Activated CD8-positive, alpha-beta memory T cell treated with anti-CD3 and anti-CD28 coated beads for 1 hour (primary cell): ENCODE measurements at places on chromosomes 4 and X.
A peak's percentile ranks its signal among the peaks of the same experiment; 100 is the strongest.

DNA sequence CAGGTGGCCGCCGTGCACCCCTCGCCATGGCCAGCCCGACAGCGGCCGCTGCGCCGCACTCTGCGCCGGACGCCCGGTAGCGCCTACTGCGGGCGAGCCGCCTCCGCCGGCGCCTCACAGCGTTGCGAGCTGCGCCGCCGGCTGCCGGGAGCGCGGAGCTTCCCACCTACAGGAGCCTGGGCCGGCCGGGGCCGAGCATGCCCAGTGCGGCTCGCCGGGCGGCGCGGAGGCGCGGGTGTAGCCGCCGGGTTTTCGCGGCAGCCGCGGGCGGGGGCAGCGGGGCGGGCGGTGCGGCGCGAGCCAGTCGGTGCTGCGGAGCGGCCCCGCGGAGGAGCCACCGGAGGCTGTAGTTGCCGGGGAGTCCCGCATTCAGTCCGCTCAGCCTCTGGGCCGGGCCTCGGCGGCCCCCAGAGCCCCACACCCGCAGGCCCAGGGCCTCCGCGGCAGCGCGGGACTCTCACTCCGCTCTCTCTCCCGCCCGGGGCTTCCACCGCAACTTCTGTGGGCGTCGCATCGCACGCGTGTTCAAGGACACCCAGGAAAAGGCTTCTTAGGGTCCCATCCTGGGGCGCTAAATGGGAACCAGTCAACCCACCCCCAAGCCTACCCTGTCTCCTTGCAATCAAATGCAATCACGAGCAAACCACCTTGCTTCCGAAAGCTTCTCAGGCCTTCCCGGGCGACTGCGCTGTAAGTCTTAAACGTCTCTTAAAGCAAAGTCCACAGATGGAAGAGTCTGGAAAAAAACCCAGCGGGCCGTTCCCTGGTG lies at the start of gene MFAP3L:
Gene MFAP3L (minus strand): TSS at position 143 of the 769 bp plus-strand sequence. CDS start 20,518 bp downstream, outside the sequence.
- peak; percentile 68 for DNase-seq

DNA sequence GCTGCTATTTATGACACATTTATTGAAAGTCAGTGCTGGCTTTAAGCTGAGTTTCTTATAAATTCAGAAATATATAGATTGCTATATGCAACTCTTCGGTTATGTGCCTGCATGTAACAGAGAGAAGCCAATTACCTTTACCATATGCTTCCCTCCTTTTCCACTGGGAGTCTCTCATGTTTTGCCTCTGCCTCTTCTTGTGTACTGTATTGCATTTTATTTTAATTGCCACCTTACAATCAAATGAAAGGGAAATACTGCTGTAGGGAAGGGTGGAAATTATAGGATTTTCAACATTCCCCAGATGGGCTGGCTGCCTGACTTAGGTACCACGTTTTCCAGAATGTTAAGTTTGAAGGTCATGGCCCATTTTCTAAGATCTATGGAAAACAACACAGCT lies 655.4 kb upstream of the SLIT2 start:
- no peak for DNase-seq

DNA sequence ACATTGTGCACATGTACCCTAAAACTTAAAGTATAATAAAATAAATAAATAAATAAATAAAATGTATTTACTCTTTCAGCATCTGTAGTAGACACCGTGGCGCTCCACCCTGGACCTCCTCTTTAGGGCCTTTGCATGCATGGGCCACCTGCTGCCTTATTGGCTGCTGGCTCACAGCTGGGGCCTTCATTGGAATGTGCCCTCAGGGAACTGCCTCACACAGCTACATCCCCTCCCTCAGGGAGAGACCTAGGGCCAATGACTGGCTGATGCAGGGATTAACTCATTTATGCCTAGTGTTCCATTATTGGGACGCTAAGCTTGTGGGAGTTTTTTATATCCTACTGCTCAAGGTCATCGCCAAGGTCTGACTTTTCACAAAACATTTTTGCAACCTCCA lies 302.9 kb upstream of the FTHL17 start:
- no peak for DNase-seq

GRCh38 chrX:74293343-74293946 lies 10.5 kb upstream of the ZCCHC13 start:
- peak; percentile 11 for DNase-seq

- no peak for DNase-seq
Measured at GRCh38 chr4:48259748-48260147, 9.9 kb downstream of the TEC start.

DNA sequence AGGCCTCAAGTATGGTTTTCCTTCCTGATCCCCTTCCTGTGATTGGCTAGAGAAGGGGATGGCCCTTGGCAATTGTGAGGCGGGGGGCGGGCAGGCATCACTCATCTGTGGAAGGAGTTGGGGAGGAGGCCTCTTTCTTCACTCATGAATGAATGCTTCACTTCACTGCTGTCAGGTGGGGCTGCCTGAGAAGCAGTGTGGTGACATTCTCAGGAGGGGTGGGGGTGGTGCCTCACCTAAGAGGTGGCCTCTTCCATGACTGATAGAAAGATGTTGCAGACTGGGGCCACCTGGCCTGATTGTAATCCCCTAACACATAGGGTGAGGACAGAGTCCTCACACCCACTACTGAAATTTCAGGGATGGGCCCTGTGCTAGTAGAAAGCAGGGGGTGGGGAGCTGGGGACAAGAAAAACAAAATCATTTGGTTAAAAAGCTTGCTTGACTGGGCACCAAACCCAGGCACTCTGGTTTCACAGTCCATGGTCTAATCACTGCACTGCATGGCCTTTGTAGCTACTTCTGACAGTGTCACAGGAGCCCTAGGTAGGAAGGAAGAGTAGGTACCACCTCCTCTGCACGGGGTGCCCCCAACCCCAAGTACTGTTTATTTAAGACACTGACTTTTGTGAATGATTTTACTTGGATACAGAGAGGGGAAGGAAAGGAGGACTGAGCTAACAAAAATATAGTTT lies 5.6 kb upstream of the HOPX start:
- DNase-seq, result no peak

DNA sequence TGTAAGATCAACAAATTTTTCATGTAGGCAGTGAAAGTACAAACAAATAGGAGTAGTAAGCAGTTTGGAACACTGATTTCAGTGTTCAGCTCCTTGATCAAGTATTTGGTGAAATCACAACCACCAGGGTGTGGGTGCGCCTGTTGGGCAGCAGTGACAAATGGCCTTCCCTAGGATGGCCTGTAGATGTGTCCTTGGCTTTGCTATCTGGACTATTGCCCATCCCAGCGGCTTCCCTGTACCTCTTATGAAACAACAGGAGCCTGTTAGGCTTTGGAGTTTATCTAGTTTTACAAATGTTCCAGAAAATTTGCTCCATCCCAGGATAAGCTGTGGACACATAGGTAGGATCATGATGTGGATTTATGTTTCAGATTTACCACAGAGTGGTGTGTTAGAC lies 216.8 kb upstream of the FAT1 start:
- DNase-seq, result no peak

- no peak for DNase-seq
Measured at GRCh38 chr4:77731656-77732055, 87.5 kb downstream of the CNOT6L start.

- no peak for DNase-seq
Measured at GRCh38 chr4:74097116-74097515, 1.9 kb downstream of the CXCL2 start.

- DNase-seq, result no peak
Measured at GRCh38 chr4:3284734-3285557, 7.9 kb upstream of the RGS12 start.

DNA sequence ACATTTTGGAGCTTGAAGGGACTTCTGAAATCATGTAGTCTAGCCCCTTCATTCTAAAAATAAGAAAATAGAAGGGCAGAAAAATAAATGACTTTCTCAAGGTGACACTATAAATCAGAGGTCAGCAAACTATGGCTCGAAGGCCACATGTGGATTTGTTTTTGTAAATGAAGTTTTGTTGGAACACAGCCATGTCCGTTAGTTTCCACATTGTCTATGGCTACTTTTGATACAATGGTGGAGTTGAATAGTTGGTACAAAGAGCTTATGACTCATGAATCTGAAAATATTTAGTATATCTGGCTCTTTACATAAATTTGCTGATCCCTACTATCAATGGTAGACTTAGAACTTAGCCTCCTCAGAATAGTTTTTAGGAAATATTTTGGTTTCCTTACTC lies 302.4 kb upstream of the PRPS2 start:
- DNase-seq, result no peak

GRCh38 chr4:166518315-166518714 lies 645.3 kb downstream of the TLL1 start:
- no peak for DNase-seq

DNA sequence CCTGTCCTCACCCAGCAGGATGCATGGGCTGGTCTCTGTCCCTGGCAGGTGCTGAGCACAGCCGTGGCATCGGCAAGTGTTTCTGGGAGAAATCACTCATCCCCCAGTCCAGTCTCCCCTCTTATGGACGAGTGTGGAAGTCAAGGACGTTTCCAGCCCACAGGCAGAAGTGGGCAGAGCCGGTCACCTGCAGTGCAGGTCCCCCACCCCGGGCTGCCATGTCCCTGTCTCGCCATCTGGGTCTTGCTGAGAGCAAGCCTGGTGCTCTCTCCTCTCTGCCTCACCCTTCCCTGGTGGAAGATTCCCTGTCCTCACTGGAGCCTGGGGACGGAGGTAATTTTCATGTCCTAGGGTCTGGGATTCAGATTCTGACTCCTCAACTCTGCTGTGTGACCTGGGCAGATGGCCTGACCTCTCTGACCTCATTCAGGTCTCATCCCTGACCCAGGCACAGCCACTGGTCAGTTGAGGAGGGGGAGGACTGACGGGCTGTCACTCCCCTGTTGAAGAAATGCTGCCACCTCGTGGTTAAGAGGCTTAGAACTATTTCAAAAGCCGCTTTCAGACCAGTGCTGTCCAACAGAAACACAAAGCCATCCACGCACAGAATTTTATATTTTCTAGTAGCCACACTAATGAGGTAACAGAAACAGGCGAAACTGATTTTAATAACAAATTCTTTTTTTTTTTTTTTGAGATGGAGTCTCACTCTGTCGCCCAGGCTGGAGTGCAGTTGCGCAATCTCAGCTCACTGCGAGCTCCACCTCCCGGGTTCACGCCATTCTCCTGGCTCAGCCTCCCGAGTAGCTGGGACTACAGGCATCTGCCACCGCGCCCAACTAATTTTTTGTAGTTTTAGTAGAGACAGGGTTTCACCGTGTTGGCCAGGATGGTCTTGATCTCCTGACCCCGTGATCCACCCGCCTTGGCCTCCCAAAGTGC lies 1.8 kb downstream of the CPZ start:
- DNase-seq, result no peak

DNA sequence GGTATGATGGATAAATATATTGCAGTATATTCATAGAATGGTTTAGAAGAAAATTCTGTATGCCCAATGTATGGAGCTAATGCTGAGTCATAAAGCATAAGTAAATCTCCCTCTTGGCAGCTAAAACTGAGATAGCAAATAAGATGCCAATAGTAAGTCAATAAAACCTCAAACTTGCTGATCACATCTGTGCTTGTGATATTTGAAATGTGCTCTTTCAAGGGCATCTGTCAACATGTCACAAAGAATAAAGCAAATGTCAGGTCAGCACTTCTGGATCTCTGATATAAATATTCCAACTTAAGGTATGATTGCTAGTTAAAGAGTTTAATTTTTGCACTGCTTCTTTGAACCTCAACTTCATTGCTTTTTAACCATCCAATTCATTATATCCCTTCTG lies 262.3 kb upstream of the EMCN start:
- DNase-seq, result no peak

DNA sequence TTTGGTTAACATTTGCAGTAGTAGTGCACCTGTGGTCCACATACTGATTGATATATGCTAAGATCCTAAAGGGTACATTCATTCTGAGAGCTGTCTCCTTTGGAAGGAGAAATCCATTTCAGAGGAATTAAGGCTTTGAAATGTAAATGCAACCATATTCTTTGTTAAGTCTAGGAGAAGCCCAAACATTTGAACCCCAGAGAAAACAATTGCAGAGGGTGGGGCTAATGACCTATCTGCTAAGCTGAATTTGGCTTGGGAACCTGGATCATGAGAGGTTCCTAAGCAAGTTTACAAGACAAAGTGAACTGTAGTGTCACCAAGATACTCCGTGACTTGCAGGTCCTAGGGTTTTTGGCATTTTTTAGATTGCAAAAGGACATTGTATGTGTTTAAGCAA lies 41.2 kb downstream of the LAS1L start:
- DNase-seq, result no peak

DNA sequence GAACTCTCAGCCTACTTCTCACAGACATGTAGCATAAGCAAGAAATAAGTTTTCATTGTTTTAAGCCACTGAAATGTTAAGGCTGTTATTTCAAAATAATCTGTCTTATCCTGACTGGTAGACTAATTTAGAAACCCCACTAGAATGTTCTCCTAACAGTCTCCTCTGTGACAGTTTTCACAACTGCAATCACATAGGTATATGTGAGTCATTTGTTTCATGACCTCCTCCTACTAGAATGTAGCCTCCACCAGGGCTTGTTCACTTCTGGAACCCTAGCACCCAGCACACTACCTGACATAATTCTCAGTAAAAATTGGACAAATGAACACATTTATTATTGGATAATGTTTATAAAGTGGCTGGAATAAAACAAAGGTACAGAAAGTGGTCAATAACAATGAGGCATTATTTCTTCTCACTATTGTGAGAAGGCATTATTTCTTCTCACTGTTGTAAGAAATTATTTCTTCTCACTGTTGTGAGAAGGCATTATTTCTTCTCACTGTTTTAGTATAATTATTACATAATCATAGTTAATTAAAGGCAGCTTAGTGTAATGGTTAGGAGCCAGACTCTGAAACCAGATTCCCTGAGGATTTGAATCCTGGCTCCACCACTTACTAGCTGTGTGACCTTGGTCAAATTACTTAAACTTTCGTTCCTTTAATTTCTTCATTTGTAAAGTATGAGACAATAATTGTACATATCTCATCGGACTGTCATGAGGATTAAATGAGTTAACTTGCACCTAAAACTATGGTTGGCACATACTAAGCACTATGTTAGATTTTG lies 251.5 kb downstream of the RASL11B start:
- no peak for DNase-seq

GRCh38 chrX:118872102-118872566 lies 48.5 kb downstream of the ZCCHC12 start:
- no peak for DNase-seq

DNA sequence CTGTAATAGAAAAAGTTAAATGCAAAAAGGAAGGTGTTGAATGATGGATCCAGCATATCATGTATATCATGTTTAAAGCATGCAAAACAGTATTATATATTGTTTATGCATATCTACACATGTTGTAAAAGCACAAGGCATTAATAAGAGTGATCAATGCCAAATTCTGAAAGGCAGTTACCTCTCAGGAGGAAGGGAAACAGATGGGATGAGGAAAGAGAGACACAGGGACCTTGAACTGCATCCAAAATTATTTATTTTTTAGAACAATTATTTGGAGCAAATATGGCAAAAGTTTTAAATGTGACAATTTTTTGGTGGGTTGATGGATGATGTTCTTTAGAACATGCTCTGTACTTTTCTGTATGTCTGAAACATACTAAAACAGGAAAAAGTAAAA lies 193.4 kb downstream of the CLCN4 start:
- DNase-seq, result no peak
